ENCODE measurements at places on chromosomes 2 and 18.

DNA sequence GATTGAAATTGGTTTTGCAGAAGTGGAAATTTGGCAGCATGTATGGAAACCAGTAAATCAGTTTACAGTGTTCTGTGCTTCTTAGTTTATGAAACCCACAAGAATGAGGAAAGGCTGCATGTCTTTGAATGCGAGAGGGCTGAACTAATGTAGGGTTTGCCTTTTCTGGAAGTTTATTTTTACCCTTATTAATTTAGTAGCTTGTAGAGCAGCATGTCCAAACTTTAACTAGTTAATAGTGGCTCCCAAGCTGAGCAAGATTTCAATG lies 50.4 kb downstream of the LDLRAD4 start:
- DNase-seq: no peak

- no peak for DNase-seq
These were observed 70.5 kb upstream of the TTC39C start for GRCh38 chr18:23943903-23944624.

DNA sequence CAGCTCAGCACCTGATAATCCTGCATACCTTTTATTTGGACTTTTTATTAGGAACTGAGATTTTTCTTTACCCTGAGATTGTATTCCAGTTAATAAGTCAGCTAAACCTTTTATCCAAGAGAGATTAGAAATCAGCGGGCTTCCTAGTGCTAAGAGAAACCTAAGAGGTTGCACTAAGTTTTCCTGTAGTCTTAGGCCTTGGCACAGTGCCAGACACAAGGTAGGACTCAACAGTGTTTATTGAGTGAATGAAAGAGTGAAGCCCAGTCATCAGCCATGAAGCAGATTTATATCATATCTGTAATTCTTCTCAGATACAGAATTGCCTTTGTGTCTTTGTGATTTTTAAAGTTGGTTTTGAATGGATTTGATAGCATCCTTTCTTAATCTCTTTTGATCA lies 13.6 kb downstream of the OTX1 start:
- DNase-seq: peak; percentile 9

DNA sequence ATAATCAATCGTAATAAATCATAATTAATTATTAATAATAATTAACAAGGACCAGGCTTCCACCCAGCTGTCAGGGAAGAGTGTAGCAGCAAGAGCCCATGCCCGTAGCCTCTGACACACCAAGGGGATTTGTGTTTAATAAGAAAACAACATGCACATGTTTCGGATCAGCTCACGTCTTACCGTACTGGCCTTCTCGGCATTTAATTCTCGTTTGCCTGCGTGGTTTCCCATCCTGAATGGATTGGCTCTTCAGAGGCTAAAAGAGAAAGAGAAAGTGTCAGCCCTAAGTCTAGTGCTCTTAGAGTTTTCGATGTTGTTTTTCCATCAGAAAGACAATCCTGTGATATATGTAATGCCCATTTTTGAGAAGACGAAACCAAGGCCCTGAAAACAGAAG lies 27.6 kb downstream of the MBP start:
- DNase-seq: no peak

DNA sequence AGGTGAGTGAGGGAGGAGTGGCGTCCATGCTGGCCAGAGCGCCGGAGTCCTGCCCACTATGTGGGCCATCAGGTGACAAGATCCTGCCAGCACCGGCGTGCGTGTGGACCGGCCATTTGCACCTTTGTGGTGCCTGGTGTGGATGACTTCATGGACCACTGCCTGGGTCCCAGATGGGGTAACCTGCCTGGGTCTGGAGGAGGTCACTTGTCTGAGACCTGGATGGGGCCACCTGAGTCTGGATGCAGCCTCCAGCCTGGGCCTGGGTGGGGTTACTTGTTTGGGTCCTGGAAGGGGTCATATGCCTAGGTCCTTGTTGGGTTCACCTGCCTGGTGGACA lies 299.6 kb downstream of the NDUFA10 start:
- DNase-seq: no peak

DNA sequence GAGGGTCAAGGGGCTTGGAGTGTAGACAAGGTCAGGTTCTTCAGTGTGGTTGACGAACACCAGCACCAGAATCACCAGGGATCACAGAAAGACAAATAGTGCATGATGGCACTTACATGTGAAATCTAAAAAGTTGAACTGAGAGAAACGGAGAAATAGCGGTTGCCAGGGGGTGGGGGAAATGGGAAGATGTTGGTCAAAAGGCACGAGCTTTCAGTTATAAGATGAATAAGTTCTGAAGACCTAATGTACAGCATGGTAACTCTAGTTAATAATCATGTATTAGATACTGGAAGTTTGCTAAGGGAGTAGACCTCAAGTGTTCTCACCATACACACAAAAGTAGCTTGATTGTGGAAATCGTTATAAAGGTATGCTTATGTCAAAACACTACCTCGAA lies 43.7 kb upstream of the DARS1 start:
- no peak for DNase-seq

All from hematopoietic multipotent progenitor cell treated with erythropoietin and hydrocortisone succinate and interleukin-3 and kit ligand, for 17 days (in vitro differentiated cells).